ENCODE measurements at places on chromosomes 4 and X. TPM values are rescaled to one million over a fixed set of nuclear protein-coding genes. Genes with fewer than 3 reads are reported as not detected.

The FATE1 gene
- total RNA-seq = not detected

The SULT1E1 gene
- not detected for total RNA-seq

GRCh38 chr4:187270154-187270553 lies 546.5 kb upstream of the FAT1 start:
- no peaks in the 10 kb centered on the region for H3K27me3 ChIP-seq
- no peaks in the 10 kb centered on the region for H3K4me1 ChIP-seq
- no peak for DNase-seq
- no peak overlapping the region for H3K27ac ChIP-seq

DNA sequence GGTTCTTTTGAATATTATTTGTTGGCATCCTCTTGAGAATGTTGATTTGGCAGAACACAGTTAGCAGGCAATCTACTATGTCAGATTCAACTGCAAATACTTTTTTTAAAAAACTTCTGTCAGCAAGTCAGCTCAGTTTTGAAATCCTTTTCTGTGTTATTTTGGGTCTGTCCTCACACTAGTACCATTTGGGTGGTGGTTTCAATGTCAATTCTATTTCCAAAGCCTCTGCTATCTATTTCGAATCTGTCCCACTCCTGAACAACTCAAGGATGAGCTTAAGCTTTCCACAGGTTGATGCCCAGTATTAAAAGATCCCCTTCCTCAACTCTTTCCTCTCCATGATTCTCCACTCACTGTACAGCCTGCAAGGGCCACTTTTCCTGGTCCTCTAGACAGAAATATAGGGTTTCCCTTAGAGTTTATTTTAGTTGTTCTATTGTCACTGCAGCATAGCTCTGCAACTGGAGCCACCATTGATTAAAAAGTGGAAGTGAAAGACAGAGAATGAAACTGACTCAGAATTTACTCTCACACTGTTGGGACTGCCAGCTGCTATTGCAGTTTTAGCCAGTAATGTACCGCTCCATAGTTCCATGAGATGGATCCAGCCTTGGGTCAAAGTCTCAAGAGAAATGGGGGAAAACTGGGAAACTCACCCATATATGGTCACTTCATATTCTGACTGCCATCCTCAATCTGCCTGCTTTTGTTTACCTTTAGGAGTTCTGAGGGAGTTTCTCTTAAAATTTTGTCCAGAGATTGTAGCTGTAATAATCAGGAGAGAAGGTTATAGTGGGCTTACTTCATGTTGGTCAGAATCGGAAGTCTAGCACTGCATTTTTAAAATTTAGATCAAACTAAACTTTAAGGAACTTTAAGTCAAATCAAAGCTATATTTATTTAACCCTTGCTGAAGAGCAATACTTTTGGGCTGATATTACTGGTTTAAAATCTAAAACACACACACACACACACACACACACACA lies 14.6 kb downstream of the HDX start:
- no peak overlapping the region for H3K4me3 ChIP-seq
- no peak overlapping the region for H3K27ac ChIP-seq
- no peaks in the 10 kb centered on the region for H3K4me1 ChIP-seq
- H3K36me3 ChIP-seq = peaks cover 34% of the 10 kb centered on the region
- H3K27me3 ChIP-seq = no peaks in the 10 kb centered on the region

The SPARCL1 gene
- 8.6 TPM for total RNA-seq

DNA sequence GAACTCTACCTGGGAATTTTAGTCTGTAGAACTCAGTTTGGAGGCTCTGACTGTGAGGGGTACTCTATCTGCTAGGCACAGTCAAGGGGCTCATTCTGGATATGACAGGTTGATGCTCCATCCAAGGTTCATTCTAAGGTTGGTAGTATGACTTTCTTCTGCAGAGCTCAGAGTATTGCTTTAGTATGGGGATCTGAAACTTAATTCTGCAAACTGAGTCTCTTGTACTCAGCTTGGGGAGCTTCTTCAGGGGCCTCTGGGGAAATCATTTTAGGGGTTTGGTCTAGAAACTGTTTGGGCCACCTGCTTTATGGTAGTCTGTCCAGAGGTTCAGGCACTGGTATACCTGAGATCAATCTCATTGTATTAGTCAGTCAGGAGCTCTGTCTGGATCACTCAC lies 9.7 kb upstream of the TSR2 start:
- DNase-seq = no peak

The EDA2R gene
- total RNA-seq = 3.6 TPM

- H3K27ac ChIP-seq = no peak overlapping the region
- H3K4me3 ChIP-seq = no peak overlapping the region
- H3K4me1 ChIP-seq = peaks cover 21% of the 10 kb centered on the region
- H3K27me3 ChIP-seq = no peaks in the 10 kb centered on the region
These were observed 139.7 kb downstream of the MAPK10 start for GRCh38 chr4:86220121-86220520.

The EXOSC9 gene
- total RNA-seq = 64.4 TPM

DNA sequence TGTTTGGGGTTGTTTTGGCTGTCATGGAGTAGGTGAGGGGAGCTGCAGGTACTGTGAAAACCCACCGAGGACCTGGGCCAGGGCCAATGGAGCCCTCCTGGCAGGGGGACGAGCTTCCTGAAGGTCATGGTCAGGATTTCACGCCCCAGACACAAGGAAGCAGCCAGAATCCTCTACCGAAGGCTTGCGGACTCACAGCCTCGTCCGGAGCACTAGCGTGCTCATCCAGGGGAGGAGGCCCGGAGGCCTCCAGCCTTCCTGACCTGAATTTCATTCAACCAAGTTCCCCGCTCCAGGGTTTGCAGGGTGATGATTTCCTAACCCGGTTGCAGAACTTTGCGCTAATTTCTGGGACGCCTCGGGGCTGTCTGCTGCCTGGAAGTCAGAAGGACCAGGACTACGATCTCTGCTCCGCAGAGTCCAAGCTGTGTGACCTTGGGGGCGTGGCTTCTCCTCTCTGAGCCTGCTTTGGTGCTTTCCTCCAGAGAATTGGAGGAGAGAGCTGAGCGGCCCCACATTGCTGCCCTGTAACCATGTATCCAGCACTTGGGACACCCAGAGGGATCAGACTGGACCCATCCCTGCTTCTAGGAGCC lies 56.2 kb upstream of the ADRA2C start:
- H3K4me3 ChIP-seq = no peak overlapping the region
- no peaks in the 10 kb centered on the region for H3K36me3 ChIP-seq
- H3K4me1 ChIP-seq = peaks cover 10% of the 10 kb centered on the region
- peaks cover 21% of the 10 kb centered on the region for H3K27me3 ChIP-seq
- no peak for DNase-seq
- no peak overlapping the region for H3K27ac ChIP-seq

GRCh38 chrX:37367946-37368345 lies 18.8 kb downstream of the PRRG1 start:
- H3K27ac ChIP-seq = no peak overlapping the region
- DNase-seq = no peak
- H3K27me3 ChIP-seq = no peaks in the 10 kb centered on the region
- no peak overlapping the region for H3K4me3 ChIP-seq

- DNase-seq = no peak
- H3K4me3 ChIP-seq = no peak overlapping the region
- no peaks in the 10 kb centered on the region for H3K36me3 ChIP-seq
- no peak overlapping the region for H3K27ac ChIP-seq
- peaks cover 8% of the 10 kb centered on the region for H3K27me3 ChIP-seq
- H3K4me1 ChIP-seq = peaks cover 21% of the 10 kb centered on the region
These were observed 359.6 kb upstream of the NOCT start for GRCh38 chr4:138655985-138656384.

- H3K4me3 ChIP-seq = no peak overlapping the region
- H3K4me1 ChIP-seq = no peaks in the 10 kb centered on the region
- no peak for DNase-seq
- no peaks in the 10 kb centered on the region for H3K27me3 ChIP-seq
These were observed 39.6 kb upstream of the GPC4 start for GRCh38 chrX:133454924-133455323.

DNA sequence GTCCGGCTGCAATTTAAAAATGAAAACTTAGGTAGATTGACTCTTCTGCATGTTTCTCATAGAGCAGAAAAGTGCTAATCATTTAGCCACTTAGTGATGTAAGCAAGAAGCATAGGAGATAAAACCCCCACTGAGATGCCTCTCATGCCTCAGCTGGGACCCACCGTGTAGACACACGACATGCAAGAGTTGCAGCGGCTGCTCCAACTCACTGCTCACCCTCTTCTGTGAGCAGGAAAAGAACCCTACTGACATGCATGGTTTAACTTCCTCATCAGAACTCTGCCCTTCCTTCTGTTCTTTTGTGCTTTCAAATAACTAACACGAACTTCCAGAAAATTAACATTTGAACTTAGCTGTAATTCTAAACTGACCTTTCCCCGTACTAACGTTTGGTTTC lies 41.0 kb downstream of the MAP7D3 start:
- DNase-seq = no peak
- H3K27ac ChIP-seq = no peak overlapping the region
- peaks cover 9% of the 10 kb centered on the region for H3K4me1 ChIP-seq
- H3K36me3 ChIP-seq = peaks cover 4% of the 10 kb centered on the region
- H3K27me3 ChIP-seq = no peaks in the 10 kb centered on the region

DNA sequence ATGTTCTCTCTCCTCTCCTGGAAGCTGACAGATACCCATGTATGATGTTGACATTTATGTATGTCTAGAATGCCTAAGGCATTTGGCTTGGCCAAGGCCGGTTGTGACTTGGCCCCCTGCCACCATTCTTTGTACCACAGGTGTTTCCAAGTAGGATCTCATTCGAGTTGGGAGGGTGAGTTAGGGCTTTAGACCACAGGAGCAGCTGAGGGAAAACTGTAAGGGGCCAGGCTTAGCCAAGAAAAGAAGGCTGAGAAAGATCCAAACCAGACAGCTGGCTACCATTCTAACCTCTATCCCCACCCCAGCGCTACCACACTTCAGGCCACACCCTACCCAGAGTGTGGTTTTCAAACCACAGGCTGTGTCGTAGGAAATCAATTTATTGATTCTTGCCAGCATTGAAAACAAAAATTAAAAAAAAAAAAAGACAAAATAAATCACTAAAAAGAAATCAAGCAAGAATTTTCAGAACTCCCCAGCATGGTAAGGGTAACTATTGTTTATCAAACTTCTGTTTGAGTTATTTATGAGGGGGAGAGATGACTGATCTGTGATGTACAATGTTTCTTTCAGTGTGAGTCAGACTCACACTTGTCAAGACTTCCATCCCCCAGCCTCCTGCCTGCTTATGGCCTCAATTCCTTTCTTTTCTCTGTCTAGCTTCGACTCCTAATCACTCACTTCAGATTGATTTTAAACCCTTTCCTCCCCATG lies 9.9 kb downstream of the TMSB4X start:
- H3K4me1 ChIP-seq = peaks cover 25% of the 10 kb centered on the region
- no peak for DNase-seq
- peaks cover 15% of the 10 kb centered on the region for H3K36me3 ChIP-seq
